Stimulated activated CD4-positive, alpha-beta T cell treated with anti-CD3 and anti-CD28 coated beads, Interleukin-1b, Interleukin-23, amount 100 ng/mL, for 4 hours (primary cell): ENCODE measurements at places on chromosomes 3 and 15.

GRCh38 chr15:26841514-26841913 is 25.3 kb upstream of the GABRA5 start:
- DNase-seq = no peak

GRCh38 chr15:101384276-101384675 is 89.2 kb upstream of the SNRPA1 start:
- no peak for DNase-seq

- no peak for DNase-seq
These were observed 119.0 kb downstream of the GOLIM4 start for GRCh38 chr3:167976516-167977361.

GRCh38 chr3:31029706-31030105 is 135.2 kb upstream of the GADL1 start:
- no peak for DNase-seq

GRCh38 chr3:114207768-114208167 is 28.9 kb upstream of the DRD3 start:
- DNase-seq = no peak

- DNase-seq = no peak
These were observed 49.5 kb downstream of the ITGA11 start for GRCh38 chr15:68382286-68383007.

DNA sequence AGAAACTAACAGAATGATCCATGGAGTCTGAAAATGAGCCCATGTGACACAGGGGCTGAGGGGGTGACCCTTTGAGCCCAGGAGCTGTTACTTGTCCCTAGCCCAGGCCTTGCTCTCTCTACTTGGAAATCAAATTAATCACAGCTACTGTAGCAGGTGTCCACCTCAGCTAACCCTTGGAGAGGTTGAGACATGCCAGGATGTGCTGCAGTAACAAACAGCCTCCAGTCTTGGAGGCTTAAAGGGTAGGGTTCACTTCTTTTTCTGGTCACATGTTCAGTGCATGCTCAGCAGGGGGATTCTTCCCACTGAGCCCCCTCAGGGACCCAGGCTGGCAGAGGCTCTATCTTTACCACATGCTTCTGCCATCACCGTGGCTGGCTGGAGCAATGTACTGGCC is 21.4 kb downstream of the TPRA1 start:
- DNase-seq = no peak

DNA sequence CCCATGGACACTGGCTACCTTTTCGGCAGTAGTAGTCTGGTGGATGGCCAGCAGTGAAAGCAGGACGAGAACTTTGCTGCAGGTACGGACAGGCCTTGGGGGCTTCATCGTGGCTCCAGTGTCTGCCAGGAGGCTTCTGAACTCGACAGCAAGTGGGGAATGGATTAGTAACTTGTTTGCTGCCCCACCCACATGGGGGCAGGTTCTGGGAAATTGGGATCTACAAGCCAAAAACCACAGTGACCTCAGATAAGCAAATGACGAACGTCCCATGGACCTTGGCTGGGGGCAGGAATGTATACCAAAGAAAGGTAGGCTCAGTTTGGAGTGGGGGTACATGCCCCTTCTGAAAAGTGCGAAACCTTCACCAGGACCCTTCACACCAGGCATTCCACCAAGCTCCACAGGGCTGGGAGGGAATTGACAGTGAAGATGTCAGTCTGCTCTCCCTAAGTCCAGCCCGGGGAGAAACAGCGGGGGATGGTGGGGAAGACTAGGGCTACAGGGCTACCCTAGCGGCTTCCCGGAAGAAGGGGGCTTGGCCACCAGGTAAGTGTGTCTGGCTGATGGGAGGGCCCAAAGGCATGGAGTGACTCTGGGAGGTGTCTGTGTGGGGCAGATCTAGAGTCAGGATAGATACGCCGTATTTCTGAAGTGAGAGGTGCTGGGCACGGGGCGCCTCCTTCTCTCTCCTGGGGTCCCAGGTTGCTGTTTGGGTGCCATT is at the start of gene ITIH4:
Gene ITIH4, minus strand, starts transcription at position 138 of the 724 bp plus-strand sequence. Its CDS starts 30 bp downstream, at position 108.
- DNase-seq = no peak

DNA sequence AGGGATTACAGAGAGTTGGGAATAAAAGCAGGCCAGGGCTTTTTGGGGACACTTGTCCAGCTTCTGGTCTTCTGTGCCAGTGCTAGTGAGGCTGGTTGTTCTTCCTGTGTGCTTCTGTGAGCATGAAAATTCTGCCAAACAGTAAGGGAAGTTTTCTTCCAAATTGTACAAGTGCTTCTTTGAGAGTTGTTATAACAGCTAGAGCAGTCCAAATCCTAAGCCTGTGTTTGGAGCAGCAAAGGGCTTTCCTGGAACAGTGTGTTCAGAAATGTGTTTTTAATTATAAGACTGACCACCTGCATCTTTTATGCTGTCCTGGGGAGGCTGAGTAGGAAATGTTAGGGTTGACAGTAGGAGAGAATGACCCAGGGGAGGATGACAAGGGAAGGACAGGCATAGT is 223.0 kb upstream of the P2RY1 start:
- DNase-seq = no peak

GRCh38 chr3:94587291-94587690 is 524.4 kb downstream of the NSUN3 start:
- no peak for DNase-seq

DNA sequence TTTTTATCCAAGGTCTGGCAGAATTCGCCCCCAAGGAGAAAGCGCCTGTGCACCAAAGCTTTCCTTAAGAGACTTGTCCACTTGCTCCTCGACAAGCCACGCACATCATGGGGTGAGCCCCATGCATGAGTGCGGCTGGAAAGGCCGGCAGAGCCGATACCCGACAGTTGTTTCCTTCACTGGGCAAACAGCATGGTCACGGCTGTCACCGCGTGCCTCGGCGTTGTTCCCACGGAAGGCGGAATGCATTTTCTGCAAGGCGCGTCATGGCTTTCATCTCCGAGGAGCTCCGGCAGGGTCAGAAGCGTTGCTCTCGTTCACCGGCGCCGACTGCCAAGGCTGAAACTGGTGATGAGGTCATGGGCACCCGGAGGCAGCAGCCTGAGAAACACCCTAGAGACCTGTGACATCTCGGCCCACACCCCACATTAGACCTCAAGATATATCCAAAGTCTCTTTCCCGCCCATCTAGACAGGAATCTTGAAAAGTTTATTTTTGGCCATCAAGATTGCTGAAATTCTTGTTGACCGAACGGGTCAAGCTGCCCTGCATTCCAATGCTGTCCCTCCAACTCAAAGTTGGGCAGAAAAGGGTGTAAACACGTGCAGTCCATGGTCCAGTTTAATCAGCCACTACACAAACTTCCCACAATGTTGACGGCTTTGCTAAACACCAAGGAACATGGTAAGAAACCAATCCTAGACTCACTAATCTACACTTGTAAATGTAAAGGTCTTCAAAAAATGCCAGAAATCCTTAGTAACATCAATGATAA is 604 bp upstream of the TJP1 start:
- no peak for DNase-seq

GRCh38 chr15:32120577-32121383 is 90.5 kb downstream of the CHRNA7 start:
- no peak for DNase-seq
